ENCODE measurements at places on chromosomes 4 and X.

GRCh38 chr4:118936406-118936805, 47.8 kb downstream of the SYNPO2 start:
- DNase-seq = no peak

DNA sequence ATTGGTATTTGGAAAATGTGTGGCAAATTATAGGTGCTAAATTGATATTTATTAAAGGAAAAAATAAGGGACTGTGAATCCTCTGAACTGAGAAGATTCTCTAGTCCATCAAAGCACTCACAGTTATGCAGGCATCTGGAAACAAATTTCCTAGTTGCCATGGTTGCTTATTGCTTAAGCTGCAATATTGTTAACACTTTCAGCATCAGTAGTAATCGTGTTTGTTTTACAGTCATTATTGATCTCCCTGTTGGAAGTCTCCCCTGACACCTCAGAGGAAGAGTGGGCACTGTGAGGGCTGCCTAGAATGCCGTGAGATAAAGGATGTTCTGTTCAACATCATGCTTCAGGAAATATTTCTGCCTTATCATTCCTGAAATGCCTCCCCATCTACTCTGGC, 2004.3 kb upstream of the ADGRL3 start:
- DNase-seq = no peak

- DNase-seq = no peak
Observed at GRCh38 chrX:40263014-40263560, 165.3 kb upstream of the BCOR start.

DNA sequence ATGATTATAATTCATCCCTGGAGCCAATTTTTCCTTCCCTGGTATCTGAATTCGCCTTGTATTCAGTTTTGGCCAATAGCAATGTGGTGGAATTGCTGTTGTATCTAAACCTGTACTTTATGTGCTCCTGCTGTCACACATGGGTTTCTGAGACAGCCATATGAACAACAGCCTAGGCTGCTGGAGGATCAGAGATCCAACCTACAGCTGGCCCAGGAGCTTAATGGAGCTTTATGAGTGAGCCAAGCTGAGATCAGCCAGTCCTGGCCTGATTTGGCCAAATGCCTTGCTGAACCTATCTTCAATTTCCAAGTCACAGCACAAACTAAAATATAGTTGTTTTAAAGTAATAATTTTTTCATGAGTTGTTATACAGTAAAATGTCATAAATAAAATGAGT, 1071.5 kb downstream of the PCDH7 start:
- no peak for DNase-seq

DNA sequence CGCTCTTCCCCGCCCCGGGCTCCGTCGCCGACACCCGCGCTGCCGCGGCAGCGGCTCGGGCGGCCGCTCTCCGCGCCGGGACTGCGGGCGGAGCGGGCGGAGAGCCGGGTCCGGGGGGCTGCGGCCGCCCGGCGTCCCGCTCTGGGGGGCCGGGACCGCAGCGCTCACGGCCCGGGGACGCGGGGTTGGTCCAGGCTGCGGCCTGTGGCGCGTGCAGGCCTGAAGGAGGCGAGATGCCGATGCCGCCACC, 492 bp downstream of the GALNT7 start:
- no peak for DNase-seq

Measured in fibroblast of gingiva (primary cell).